ENCODE measurements at places on chromosomes 2 and 18.

- DNase-seq: no peak
These were observed 31.6 kb upstream of the NOSTRIN start for GRCh38 chr2:168770796-168771195.

DNA sequence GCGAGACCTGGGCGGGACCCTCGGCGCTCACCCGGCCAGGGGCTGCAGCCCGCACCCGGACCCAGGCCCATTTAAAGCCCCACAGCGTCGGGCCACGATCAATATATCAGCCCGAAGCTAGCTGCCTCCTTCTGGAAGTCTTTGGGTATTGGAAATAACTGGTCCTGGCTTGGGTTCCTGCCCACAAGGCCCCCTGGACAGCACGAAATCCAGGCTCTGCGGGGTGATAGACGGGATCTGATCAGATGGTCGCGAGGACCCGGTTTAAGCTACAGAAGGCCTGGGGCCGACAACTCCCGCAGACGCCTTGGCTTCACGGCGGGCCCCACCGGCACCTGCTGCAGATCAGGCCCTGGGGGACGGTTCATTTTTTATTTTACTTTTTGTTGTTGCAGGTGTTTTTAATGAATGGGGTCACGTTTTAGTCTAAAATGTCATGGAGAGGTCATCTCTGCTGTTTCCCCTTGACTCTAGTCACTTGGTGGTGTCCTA, 362 bp upstream of the PSTPIP2 start:
- no peak for DNase-seq

GRCh38 chr2:47617028-47617427, 165.9 kb upstream of the MSH6 start:
- no peak for DNase-seq

GRCh38 chr2:224937887-224938286, 104.4 kb downstream of the DOCK10 start:
- no peak for DNase-seq

- DNase-seq: no peak
These were observed 139.0 kb downstream of the GULP1 start for GRCh38 chr2:188430705-188431104.

DNA sequence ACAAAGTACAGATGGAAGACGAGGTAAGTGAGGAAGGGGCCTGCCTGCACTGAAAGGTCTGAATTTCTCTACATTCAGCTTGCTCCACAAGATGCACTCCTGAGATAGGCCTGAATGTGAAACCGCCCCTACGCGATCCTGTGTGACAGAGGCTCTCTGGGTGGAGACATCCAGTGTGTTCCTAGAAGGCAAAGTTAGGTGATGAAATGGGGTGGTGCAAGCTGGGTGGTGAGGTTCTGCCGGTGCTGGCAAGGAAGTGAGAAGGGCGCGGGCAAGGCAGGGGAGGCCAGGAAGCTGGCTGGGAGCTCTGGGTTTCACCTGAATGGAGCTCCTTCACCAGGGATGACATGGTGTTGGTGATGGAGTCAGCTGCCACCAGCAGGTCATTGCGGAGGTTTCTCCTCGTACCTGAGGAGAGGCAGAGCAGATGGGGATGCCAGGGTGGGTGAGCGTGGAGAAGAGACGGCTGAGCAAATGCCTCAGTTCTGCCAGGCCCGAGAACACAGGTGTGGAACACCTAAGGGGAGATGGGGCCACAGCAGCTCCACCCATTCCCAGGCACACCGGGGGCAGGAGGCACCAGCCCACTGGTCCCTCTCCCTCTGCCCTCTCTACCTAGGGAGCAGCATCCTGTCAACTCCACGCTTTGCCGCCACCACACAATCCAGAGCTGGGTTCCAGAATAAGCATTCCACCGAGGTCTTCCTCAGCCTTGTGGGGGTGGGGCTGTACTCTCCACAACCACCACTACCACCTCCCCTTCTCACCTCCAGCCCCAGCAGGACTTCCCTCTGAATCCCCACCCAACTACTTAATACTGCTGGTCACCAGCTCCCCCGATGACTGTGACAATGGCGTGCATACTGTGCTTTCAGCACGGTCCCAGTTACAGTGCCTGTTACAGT, 45.5 kb upstream of the DNMT3A start:
- DNase-seq: no peak

- DNase-seq: peak; percentile 30
These were observed 35.7 kb downstream of the MOGAT1 start for GRCh38 chr2:222707102-222707688.

GRCh38 chr2:240309214-240309613, 126.2 kb upstream of the GPC1 start:
- DNase-seq: no peak

All from suppressor macrophage (primary cell).